Spinal cord (tissue), 10 donors: ENCODE measurements at places on chromosomes 6 and 20. TPM values are rescaled to one million over a fixed set of nuclear protein-coding genes. Genes with fewer than 3 reads are reported as not detected.

DNA sequence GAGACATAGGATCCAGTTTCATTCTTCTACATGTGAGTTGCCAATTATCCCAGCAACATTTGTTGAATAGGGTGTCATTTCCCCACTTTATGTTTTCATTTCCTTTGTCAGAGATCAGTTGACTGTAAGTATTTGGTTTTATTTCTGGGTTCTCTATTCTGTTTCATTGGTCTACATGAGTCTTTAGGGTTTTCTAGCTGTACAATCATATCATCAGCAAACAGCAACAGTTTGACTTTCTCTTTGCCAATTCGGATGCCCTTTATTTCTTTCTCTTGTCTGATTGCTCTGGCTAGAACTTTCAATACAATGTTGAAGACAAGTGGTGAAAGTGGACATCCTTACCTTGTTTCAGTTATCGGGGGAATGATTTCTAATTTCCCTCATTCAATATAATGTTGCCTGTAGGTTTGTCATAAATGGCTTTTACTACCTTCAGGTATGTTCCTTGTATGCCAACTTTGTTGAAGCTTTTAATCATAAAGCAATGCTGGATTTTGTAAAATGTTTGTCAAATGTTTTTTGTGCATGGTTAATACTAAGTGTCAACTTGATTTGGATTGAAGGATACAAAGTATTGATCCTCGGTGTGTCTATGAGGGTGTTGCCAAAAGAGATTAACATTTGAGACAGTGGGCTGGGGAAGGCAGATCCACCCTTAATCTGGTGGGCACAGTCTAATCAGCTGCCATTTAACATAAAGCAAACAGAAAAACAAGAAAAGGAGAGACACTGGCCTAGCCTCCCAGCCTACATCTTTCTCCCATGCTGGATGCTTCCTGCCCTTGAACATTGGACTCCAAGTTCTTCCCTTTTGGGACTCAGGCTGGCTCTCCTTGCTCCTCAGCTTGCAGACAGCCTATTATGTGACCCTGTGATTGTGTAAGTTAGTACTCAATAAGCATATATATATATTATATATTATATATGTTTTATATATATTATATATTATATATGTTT is 23.3 kb downstream of the MICA start:
- DNase-seq, result no peak

GRCh38 chr6:148235446-148235845 is 107.2 kb upstream of the SASH1 start:
- no peak for DNase-seq

- peak; percentile 58 for DNase-seq
Measured at GRCh38 chr6:120077489-120077888, 727.9 kb upstream of the MAN1A1 start.

PRELID3B gene
- polyA plus RNA-seq, result 64.7 TPM

DNA sequence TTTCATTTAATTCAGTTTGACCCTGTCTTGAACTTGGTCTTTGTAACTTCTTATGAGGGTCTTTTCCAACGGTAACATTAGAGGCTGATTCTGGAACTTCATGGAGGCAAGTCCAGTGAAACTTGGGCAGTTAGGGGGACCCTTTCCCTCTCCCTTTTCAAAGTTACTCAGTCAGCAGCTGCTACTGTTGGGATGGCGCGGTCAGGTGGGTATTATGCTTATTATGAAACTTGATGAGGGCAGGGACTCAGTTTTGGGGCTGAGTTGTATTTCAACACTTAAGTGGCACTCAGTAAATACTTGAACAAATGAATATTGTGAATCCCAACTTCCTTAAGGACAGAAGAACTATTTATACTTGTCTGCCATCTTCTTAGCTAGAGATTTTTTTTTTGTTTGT is 20.8 kb downstream of the TOP1 start:
- DNase-seq, result no peak

FAM162B gene
- polyA plus RNA-seq, result 2.4 TPM

KIF13A gene
- 34.7 TPM for polyA plus RNA-seq

RBL1 gene
- polyA plus RNA-seq, result 6.4 TPM

- DNase-seq, result peak; percentile 61
Measured at GRCh38 chr20:17431621-17432364, 99.4 kb downstream of the BFSP1 start.

- no peak for DNase-seq
Measured at GRCh38 chr6:34182751-34183531, 37.1 kb upstream of the GRM4 start.
